ENCODE measurements at places on chromosomes 1 and 21.

- DNase-seq: no peak
Measured at GRCh38 chr1:217184854-217185253, 446.0 kb downstream of the GPATCH2 start.

DNA sequence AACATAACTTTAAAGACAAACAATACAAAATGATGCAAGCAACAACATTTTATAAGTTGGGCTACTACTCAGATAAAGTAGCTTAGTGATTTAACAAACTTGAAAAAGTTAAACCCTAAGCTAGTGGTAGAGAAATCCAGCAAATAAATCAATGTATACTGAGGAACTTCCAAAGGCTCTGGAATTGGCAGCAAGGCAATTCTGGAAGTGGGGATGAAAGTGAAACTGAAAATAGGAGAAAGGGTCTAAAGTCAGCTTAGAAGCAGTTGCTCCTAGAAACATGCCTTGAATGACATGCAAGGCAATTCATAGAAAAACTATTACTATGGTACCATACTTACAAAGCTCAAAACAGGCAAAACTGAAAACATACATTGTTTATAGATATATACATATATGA, 90.0 kb upstream of the CAMK1G start:
- no peak for DNase-seq

DNA sequence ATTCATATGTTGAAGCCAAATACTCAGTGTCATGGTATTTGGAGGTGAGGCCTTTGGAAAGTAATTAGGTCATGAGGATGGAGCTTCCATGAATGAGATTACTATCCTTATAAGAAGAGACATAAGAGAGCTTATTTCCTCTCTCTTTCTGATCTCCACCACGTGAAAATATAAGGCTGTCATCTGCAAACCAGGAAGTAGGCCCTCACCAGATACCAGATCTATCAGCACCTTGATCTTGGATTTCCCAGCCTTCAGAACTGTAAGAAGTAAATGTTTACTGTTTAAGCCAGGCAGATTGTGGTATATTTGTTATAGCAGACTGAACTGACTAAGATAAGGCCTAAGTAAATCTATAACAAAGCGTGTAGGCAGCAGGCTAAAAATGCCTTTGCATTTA, 25.3 kb downstream of the RBM11 start:
- DNase-seq: no peak

DNA sequence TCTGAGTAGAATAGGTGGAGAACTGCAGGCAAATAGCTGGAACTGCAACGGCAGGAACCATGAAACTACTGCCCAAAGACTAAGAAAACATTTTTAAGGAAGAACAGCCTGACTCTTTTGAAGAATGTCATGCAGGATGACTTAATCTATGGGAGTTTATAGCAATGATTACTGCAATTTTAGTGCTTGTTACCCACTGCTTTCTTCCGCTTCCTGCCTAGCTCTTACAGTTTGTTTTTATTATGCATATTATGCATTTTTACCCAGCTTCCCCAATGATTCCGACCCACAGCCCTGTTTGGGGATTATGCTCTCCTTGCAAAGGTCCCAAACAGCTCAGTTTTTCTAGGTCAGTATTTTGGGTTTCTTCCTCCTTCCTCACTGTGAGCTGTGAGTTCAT, 71.2 kb downstream of the PCNX2 start:
- no peak for DNase-seq

GRCh38 chr1:230794431-230794830, 47.2 kb downstream of the CAPN9 start:
- no peak for DNase-seq
